SK-N-SH treated with all-trans-retinoic acid at 6 μM for 48 hours (cell line): ENCODE measurements at places on chromosomes 13 and 19.

GRCh38 chr13:34076319-34076718, 258.4 kb downstream of the RFC3 start:
- peak; percentile 74 for ATAC-seq

GRCh38 chr13:52784591-52785340, 45.1 kb upstream of the CNMD start:
- ATAC-seq: no peak

DNA sequence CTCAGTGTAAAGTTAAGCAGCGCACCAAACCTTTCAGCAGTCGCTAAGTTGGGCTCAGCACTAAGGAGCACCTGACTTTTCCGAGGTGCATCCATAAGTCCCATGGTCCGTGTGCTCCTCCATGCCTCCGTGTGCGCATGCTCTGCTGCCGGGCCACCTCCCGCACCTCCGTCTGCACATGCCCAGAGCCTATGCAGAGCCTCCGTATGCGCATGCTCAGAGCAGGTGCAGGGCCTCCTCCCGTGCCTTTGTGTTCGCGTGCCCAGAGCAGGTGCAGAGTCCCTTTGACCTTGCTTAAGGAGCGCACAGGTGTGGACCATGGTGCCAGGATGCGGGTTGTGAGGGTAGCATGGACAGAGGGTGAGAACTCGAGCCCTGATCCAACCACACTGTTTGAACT, 46.0 kb downstream of the ATP11A start:
- no peak for ATAC-seq

DNA sequence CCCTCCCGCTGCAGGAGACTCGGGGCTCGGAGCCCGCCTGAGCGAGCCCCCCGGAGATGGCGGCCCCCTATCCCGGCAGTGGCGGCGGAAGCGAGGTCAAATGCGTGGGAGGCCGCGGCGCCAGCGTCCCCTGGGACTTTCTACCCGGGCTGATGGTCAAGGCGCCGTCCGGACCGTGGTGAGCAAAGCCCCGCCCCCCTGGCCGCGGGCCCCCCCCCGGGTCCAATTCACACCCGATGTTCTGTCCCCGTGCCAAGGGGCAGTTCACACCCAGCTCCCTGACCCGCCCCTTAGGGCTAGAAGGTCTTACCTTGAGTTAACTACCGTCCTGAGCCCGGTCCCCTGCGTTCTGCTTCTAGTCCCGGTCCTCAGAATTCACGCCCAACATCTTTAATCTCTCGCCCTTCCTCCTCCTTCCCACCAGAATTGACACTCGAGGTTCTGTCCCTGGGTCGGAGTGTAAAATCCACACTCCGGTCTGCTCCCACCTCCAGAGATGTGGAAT, 1.4 kb downstream of the NPAS1 start:
- ATAC-seq: peak; percentile 9

- peak; percentile 0; the same call in 1 of the 3 replicates for ATAC-seq
Measured at GRCh38 chr13:110713981-110714796, 689 bp downstream of the ING1 start.

- no peak for ATAC-seq
Measured at GRCh38 chr19:54345938-54346386, 7.0 kb upstream of the LILRA4 start.

- ATAC-seq: no peak
Measured at GRCh38 chr19:7600721-7601120, 5.1 kb downstream of the CAMSAP3 start.

GRCh38 chr13:27110056-27110746, 61.4 kb downstream of the USP12 start:
- ATAC-seq: no peak

DNA sequence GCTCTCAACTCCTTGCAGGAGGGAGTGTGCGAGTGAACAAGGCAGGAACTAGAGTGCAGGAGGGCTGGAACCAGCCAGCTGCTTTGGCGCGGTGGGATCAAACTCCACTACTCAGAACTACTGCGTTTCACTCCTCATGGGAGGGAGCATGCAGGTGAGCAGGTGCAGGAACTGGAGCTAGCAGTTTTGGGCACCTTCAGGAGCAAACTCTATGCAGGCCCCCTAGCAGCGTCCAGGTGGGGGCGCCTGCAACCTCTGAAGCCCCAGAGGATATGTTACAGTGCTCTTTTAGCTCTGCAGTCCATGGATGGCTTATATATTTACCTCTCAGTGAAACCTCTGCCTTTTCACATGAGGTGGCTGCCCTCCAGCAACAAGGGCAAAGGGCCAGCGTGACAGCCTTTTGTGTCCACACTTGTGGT, 1303.4 kb downstream of the PCDH9 start:
- ATAC-seq: peak; percentile 66

DNA sequence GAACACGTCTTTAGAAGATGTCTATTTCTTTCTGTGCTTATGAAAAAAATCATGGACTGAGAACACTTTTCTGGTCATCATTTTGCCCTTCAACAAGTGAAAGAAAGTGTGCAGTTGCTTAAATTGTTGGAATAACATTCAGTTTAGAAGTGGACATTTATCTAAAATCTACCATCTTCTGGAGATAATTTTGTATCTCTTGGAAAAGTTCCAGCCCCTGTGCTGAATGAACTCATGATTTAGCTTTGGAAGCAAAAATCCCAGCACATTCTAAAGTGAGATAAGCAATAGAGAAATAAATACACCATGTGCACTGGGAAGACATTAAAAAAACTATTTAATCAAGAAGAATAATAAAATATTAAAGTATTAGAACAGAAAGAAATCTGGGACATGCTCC, 1420.8 kb upstream of the SLC10A2 start:
- no peak for ATAC-seq

DNA sequence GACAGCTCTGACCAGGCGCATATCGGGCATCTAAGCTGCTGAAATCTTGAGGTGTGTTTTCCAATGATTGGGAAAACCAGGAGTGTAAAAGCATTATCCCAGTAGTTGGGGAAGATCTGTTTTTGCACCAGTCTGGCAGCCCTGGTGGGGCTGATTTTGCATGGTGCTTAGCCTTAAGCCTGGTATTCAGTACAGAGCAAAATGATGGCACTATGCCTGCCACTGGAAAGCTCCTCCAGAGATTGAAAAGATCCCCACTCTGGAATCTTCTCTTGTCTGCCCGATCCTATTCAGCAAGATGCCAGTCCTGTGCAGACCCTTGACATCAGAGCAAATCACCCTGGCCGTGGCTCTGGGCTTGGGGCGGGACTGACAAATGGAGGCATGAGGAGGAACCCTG, 44.7 kb upstream of the SIAH3 start:
- no peak for ATAC-seq

GRCh38 chr19:5042556-5042955, 73.6 kb downstream of the KDM4B start:
- no peak for ATAC-seq

DNA sequence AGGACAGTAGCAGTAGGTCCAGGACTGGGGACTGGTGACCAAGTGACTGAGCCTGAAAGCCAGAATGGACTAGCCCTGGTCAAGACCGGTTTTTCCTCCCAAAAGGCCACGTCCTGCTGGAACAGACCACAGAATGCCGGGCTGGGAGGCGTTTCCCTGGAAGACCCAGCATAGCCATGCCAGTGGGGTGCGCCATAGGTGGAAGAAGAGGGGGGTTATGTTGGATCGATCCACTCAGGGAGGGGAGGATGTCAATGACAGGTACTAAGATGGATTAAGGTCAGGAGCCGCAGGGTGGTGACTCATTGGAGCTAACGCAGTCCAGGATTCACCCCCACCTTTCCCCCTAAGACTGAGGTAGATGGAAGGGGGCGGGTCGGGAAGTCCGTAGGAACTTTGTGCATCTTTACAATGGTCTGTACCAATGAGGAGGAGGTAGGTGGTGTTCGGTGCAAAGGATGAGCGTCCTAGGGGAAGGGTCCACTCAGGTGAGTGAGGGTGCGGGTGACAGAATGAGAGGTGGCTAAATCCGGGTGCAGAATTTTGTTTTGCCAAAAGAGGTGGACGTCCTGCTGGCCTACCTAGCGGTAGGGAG, 21.0 kb downstream of the VASP start:
- no peak; the same call in 1 of the 3 replicates for ATAC-seq
